ENCODE measurements at places on chromosomes 1 and 21.
A peak's percentile ranks its signal among the peaks of the same experiment; 100 is the strongest.

DNA sequence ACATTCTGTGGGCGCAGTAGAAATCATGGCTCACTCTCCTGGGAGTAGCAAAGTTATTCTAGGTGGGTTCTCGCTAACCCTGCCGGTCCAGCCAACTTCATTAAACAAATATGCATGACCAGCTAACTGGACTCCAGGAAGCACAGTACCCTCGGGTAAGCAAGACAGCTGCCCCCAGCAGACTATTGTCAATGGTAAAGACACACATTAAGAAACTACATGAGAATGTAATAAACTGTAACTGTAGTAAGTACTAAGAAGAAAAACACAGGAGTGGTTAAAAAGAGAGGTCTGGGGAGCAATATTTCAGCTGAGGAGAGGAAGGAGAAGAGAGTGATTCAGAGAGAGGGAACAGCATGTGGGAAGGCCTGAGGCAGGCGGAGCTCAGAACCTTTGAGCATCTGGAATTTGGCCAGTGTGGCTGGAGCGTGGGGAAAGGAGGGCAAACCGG lies 7.4 kb downstream of the SLC2A5 start:
- no peak for DNase-seq

- DNase-seq: no peak
Observed at GRCh38 chr1:19391596-19391981, 79.5 kb downstream of the SLC66A1 start.

DNA sequence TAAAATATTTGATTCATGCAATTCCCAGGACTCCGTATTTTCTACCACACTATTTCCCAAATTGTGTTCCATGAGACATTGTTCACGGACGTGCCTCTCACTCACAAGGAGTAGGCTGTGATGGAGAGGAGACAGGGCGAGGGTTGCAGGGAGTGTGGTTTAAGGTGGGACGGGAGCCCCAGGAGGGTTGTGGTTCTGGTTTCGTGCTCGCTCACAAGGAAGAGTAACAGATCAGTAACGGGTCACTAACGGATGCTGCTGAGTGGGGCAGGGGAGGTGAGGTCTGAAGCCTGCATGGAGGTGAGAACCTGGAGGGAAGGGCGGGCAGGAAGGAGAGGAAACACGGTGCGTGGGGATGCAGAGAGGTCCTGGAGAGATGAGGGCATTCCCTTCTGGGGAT lies 28.8 kb downstream of the TFF3 start:
- peak; percentile 29 for DNase-seq

- no peak for DNase-seq
Observed at GRCh38 chr1:180609643-180610555, 21.9 kb upstream of the XPR1 start.

DNA sequence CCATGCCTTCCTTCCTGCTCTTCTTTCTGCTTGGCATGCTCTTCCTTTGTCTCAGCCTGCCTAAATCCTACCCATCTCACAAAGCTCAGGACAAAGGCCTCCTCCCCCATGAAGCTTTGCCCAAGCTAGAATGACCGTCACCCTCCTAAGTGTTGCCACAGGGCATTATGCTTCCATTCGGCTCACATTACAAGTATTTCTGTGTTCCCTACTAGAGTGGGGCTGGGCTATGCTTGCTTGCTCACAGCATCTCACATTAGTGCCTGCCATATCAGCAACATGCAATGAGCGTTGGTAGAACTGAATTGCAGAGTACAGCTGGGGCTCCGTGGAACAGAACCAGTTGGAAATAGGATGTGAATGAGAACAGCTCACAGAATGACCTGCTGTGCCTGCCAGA lies 82.8 kb downstream of the CD58 start:
- no peak for DNase-seq

GRCh38 chr1:198978523-198978922 lies 339.7 kb downstream of the PTPRC start:
- DNase-seq: no peak

GRCh38 chr1:165854101-165854845 lies 26.9 kb downstream of the UCK2 start:
- DNase-seq: no peak

- no peak for DNase-seq
Observed at GRCh38 chr1:109661391-109661790, 5.5 kb downstream of the GSTM4 start.

DNA sequence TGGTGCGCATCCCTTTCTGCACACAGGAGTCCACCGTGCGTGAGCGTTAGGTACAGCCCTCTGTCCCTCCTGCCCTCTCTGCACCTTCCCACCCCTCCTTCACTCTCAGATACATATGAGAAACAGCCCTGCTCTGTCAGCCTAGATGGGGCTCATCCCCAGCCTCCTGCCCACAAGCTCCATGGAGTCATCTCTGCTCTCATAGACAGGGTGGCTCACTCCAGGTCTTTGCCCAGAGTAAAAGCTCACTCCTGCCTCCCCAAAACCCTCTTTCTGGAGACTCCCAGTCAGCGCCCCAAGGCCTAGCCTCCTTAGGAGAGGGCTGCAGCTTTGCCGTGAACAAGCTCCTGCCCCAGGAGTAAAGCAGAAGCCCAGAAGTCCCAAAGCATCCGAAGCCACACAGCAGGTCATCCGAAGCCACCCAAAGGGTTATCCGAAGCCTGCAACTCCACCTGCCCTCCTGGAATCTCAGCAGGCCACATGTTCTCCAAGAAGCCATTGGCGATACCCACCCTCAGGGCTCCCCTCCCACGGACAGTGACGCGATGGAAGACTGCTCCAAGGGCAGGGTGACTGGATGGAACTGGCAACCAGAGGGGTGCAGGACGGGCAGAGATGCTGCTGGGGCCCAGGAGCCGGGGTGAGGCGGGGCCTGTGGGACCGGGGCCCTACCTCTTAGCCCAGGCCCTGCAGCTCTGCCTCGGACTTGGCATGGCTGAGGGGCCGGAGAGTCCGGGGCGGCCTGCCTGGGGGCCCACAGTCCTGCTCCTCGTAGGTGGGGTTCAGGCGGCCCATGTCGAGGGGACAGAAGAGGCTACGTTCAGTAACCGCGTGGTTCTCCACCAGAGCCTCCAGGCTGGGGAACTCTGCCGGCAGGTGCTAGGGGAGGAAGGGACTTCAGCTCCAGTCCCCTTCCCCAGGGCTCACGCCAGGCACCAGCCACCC lies 3.6 kb upstream of the KIF17 start:
- no peak for DNase-seq

DNA sequence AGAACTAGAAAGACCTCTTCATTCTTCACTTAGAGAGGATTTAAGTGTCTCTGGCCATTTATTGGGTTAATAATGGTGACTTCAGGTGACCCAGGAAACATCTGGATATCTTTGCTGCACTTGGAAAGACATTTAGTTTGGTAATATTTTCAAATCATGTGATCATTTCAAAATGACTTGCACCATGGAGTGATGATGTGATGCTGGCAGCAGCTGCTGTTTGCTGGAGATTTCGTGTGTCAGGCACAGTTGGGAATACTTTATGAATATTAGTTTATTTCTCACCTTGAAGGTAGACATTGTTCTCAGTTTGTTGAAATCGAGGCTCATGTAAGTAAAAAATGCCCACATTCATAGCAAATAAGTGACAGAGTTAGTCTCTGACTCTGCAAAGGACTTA lies 236.0 kb downstream of the DISC1 start:
- no peak for DNase-seq

DNA sequence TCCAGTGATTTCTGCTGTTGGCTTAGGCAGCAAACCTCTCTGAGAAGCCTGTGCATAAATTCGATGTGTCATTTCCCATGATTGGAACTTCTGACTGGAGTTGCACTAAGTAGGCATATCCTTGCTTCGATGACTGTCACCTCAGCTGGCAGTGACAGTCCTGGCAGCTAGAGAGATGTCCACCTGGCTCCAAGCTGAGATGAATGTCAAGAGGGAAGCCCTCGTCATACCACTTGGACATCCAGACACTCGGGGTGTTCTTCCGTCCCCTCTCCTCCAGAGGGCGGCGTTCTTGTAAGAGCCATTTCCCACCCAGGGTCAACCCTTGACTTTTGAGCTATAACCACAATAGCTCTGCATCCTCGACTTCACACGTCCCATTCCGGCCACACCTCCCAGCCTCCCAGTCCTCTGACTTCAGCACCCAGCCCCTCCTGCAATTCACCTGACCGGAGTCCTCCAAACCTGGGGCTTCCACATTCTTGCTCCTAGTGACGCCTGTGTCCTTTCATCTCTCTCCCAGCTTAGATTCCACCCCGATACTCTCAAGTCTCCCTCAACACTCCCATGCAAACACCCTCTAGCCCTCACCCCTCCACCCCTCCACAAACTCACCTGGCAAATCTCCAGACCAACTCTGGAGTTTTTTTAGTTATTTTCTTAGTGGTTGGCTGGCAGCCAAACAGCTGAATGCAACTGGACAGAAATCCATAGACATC lies 17.3 kb downstream of the CA6 start:
- DNase-seq: peak; percentile 74

DNA sequence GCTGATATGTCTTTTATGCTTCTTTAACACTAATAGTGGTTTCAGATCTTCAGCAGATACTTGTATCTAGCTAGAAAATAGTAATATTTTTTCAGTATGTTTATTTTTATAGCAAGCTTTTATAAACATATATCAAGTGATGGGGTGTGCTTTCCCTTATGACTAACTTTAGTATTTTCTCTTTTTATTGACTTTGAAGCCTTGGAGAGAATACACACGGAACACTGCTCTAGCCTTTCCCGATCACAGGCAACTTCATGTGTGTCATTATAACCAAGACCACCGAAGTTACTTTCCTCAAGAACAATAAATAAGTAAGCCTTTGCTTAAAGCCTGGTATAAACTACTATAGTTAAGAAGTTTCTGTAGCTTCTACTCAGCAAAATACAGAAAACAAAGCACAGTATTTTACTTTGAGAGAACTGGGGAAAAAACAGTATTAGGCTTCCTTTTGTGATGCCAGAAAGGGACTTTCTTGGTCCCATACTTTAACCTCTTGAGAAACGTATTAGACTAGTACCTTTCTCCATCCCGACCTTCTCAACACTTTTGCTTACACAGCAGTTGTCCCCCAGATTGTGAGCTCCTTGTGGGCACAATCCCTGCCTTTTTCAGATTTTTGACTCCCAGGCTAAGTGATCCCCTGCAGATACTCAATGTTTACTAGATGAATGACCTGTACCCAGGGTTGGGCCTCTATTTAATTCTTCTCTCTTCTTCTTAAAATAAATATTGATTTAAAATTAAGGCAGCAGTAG lies 3.3 kb downstream of the ADSS2 start:
- DNase-seq: no peak

- no peak for DNase-seq
Observed at GRCh38 chr1:41622402-41622801, 137.9 kb upstream of the EDN2 start.

GRCh38 chr1:189021577-189021976 lies 1456.1 kb downstream of the BRINP3 start:
- DNase-seq: no peak

DNA sequence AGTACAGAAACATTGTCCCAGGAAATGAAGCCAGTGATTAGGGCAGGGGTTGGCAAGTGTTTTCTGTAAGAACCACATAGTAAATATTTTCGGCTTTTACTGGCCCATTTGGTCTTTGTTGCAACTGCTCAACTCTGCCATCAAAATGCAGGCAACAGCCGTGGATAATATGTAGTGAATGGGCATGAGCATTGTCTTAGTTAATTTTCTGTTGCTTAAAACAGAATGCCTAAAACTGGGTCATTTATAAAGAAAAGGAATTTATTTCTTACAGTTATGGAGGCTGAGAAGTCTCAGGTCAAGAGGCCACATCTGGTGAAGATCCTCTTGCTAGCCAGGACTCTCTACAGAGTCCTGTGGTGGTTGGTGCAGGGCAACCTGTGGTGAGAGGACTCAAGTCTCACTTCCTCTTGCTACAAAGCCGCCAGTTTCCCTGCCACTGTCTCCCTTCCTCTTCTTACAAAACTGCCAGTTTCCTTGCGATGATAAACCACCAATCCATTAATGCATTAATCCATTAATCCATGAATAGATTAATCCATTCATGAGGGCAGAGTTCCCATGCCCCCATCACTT lies 166.4 kb downstream of the PSMG1 start:
- peak; percentile 66 for DNase-seq

DNA sequence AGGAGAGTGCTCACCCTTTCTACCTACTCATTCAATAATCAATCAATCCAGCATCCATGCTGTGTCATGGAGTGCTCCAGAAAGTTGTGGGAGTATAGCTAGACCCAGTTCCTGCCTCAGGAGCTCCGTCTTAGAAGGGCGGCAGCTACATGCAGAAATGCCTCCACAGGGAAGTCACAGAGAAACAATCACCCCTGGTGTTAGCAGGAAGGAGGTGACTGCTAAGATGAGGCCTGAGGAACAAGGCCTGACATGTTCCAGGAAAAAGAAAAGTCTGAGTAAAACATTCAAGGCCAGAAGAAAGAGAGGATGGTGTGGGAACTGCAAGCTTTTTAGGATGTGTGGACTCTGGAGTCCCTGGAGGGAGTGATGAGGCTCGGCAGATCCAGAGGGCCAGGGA lies 142.5 kb upstream of the MAGI3 start:
- DNase-seq: no peak

- no peak for DNase-seq
Observed at GRCh38 chr1:202697038-202697437, 13.2 kb downstream of the SYT2 start.

DNA sequence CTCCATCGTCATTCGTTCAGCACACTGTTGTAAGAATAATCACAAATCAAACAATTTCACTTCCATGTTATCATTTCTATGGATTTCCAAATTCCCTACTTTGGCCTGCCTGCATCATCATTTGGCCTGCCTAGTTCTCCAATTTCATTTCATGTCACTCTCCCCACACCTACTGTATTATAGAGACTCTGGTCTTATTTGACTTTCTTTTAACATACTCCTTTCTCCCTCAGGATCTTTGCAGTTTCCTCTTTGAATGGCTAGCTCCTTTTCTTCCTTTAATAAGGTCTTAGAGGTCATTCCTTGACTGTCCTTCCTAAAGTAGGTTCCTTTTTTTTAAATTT lies 36.3 kb upstream of the PODN start:
- DNase-seq: no peak

Measured in germinal center (tissue), 1 donor.